ENCODE measurements at places on chromosomes 1 and 21.

GRCh38 chr1:156550346-156550745 is 22.0 kb downstream of the IQGAP3 start:
- DNase-seq, result no peak

DNA sequence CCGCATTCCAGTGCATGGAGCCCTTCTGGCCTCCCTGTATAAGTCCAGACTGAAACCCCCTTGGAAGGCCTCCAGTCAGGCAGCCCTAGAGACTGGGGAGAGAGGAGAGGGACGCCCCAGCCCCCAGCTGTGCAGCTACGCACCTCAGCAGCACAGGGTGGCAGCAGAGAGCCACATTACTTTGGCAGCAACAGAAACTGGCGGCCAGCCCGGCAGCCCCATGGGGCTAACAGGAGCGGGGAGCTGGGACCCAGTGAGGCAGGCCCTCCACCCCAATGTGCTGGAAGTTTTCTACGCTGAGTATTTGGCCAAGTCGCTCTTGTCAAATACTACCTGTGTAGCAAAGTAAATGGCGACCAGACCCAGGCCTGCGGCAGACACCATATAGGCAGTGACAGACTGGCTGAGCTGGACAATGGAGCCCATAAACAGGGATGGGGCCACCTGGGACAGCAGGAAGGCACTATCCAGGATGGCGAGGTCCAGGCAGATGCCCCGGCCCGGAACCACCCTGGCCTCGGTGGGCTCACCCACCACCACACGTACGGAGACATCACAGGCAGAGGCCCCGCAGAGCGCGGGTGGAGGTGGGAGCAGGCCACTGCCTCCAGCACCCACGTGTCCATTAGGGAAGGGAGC is 21.2 kb downstream of the SLC45A3 start:
- DNase-seq, result peak; percentile 46

GRCh38 chr1:177744906-177745305 is 225.0 kb downstream of the SEC16B start:
- peak; percentile 87 for DNase-seq

DNA sequence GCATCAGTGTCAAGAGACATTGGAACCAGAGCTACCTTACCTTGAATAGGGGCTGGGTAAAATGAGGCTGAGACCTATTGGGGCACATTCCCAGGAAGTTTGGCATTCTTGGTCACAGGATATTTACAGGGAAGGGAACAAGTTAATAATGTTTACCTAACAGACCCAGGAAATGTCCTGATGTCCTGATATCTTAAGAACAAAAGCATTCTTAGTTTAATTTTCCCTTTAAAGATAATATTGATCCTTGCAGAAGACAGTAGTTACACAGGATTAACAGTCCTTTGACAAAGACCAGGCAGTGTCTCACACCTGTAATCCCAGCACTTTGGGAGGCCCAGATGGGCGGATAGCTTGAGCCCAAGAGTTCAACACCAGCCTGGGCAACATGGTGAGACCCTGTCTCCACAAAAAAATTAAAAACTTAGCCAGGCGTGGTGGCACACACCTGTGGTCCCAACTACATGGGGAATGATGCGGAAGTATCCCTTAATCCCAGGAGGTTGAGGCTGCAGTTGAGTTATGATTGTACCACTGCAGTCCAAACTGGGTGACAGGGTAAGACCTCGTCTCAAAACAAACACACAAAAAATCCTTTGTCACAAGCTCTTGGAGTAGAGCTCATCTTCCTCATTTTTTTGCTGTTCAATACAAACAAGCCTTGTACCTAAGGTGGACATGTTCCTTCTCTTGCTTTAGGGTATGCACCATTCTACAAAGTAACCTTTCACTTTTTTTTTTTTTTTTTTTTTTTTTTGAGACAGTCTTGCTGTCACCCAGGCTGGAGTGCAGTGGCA is 1.3 kb upstream of the TOMM20 start:
- DNase-seq, result no peak

DNA sequence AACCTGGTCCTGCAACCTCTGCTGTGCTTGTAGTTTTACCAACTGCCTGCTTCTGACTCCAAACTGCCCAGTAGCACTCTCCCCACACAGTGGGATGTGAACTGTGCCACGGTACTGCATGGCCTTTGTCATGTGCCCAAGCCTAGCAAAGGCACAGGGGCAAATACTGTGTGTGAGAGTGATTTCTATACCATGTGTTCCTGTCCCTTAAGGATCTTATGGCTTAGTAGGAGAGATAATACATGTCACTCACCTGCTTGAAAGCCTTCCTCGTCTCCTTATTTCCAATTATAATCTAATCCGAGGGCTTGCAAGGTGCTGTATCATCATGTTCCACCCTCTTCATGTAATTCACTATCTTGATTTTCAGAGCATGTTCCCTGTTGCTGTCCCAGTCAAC is 51.3 kb downstream of the UBE4B start:
- no peak for DNase-seq

DNA sequence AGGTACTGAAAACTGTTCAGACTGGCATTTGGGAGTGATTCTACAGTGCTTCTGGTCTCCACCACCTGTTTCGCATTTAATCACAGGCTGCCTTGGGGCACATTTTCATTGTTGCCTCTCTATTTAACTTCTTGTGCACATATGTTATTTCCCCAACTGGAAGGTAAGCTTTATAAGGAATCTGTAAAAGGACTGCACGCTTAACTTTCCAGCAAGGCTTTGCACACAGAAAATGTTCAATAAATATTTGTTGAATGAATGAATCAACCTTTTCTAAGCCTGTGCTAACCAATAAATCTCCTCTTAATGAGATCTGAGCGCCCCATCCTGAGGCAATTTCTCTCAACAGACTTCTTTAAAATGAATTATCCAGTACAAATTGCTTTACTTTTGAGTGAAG is 84.3 kb upstream of the ARHGAP29 start:
- peak; percentile 42 for DNase-seq

DNA sequence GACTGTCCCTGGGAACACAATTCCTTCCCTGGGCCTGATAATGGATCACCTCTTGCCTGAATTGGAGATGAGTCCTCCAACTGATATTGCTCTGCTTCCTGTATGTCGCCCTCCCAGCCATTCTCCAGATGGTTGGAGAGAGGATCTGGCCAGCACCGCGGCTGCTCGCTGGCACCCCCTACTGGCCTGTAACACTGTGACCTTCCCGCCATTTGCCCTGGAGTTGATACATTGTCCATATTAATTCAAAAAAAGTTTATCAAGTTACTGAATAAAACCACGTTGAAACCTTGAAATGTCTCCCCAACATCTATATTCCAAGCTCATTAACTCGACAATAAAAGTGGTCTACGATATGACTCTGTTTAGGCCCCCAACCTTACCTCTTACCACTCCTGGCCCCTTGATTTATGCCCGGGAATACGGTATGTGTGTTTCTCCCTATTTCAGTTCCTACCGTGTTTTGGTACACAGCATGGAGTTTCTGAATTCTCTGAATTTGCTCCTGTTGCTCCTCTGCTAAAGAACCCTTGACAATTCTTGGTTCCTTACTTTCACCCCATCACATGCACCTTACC is 241.8 kb upstream of the KIAA0040 start:
- DNase-seq, result no peak

- DNase-seq, result no peak
Measured at GRCh38 chr1:18299441-18300338, 181.0 kb upstream of the KLHDC7A start.

DNA sequence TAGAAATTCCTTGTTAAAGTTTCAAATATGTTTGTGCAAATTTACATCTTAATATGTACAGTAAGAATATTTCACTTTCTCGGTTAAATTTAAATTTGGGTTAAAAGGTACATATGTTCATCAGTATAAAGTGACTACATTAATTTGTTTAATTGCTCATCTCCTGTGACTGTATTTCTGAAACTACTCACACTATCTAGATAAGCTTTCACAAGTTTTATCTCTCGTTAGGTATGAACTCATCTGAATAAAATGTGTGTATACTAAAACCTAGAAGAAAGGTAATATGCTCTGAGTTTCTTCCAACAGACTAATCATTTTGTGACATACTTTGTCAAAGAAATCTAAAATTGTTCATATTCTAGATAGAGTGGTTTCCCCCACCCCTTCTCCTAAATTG is 150.7 kb downstream of the PATJ start:
- no peak for DNase-seq

DNA sequence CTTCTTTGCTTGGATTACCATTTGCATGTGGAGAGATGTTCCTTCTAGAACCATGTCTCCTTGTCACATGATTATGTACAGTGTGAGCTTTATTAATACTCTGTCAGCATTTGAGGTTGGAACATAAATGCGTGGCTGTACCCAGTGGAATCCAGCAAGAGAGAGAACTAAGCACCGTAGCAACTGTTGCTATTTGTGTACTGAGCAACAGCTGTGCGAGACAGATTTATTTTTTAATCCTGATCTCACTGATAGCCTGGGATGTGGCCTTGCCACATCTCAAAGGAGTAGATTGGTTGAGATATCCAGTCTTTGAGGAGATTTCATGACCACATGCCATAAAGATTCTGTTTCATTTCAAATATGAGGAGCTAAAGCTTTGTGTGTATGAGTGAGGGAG is 43.4 kb downstream of the KIF1B start:
- peak; percentile 98 for DNase-seq

GRCh38 chr1:22133247-22133930 is 9.5 kb downstream of the WNT4 start:
- no peak for DNase-seq

Measured in LHCN-M2 (cell line).